ENCODE measurements at places on chromosomes 4 and X.

- peak; percentile 68 for DNase-seq
Observed at GRCh38 chr4:38857354-38858096, 908 bp upstream of the TLR6 start.

- DNase-seq = no peak
Observed at GRCh38 chr4:97548943-97549583, 594.2 kb downstream of the STPG2 start.

DNA sequence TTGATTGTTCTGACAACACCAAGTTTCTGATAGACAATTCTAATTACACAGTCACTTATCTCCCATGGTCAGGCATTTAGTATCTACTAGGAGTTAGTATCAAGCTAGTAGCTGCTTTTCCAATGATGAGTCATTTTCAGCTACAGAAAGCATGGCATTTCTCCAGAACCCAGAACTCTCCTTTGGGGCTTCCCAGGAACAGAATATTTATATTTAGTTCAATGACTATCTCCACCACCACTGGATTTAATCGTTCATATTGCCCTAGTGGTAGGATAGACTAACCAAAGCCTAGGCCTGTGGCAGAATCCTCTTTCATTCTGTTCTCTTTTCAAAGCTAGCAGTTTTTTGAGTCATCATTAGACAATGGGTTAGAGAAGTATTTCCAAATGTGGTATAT is 569.4 kb downstream of the GABRG1 start:
- peak; percentile 11 for DNase-seq

DNA sequence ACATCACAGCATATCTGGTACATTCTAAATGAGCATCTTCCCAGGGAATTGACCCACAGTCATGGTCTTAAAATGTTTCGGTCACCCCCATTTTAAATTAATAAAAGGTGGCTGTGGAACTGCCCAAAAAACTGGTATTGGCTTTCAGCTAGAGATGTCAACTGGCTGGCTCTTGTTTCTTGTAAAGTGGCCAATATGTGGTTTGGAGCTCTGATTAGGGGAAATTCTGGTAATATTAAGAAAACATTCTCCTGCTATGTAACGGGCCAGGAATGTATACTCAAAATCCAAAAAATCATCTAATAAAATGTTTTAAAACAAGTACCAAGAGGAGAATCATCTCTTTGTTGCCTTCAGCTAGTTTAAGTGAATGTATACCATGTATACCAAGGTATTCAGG is 62.0 kb upstream of the VCX2 start:
- no peak for DNase-seq

DNA sequence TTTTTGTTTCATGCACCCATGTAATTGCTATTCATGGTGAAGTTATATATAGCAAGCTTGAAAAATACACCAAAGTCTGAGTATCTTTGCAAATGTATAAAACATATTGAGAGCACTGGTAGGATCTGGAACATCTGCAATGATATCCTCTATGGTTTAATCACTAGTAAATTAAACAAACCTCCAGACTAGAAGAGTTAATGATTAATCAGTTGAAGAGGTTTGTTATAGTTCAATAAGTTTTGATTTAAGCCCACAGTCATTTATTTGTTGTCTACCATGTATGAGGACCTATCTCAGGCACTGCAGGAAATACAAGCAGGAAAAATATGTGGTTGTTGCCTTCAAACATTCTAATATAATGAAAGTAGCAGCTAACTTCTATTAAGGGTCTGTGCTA is 16.5 kb downstream of the CYBB start:
- DNase-seq = no peak

GRCh38 chrX:121455890-121456289 is 408.5 kb downstream of the GLUD2 start:
- no peak for DNase-seq

- no peak for DNase-seq
Observed at GRCh38 chr4:184462724-184463123, 11.6 kb downstream of the IRF2 start.

GRCh38 chrX:143934542-143934941 is 50.7 kb downstream of the UBE2NL start:
- peak; percentile 46 for DNase-seq

DNA sequence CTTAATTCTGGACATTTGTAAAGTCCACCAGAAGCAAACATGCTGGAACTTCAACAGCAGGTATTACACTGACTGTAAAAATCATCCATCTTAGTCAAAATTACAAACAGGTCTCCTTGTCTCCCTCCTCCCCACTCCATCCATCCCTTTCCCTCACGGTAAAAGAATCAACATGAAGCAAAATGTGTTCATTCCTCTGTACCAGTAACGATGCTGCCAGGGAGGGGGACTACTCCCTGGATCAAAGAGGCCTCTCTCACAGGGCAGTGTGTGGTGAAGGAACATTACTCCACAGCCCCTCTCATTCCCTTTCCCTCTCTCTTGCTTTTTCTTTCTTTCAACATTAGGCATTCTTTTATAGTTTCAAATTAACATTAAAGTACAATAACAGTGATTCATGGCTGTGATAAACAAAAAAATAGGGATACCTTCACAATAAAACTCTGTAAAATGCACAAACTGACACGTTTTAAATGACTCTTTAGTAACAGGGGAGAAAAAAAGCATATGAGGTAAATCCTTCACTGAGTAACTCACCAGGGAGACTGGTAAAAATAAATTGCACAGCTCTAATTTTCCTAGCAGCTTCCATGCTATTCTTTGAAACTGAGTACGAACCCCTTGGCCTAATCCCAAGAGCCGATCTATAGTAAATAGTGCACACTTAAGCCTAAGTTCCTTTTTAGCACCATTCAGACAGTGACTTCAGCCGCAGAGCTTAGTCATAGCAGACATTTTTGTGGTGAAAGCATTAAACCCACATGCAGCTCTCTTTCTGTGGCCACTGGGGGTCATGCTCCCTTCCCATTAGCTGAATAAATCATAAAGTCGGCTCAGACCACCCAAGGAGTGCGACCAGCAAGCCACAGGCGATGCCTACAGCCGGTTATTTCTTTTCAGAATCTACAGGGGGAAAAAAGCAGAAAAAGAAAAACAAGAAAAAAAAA is 215.6 kb upstream of the GYPA start:
- peak; percentile 81 for DNase-seq

DNA sequence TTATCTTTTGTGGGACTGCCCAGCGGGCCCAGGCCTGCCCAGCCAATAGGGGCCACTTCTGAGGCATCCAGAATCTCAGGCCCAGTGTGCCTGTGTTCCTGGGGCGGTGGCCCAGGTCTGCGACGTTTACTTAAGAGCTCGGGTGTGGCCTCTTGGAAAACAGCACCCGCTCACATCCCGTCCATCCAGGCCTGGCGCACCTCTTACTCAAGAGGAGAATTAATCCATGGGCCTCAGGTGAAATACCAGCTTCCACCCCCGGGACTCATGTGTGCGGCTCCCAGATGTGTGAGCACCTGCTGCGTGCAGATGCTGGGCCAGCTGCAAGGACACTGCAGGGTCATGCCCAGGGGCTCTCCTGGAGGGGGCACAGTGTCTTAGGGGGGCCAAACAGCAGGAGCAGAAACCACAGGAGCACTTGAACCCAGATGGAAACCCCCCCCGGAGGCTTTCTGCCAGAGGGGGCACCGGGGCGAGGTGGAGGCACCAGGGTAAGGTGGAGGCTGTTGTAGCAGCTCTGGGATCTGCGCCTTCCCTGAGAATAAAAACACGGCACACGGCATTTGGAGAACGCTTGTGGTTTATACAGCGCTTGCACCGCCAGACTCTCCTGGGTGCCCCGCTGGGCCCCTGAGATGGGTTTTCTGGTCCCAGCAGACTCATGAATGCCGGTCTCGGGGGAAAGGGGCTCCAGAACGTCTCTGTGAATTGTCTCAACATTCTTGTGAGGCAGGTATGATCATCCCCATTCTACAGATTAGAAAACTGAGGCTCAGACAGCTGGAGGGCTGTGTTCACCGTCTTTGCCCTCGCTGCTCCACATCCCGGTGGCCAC is 2.8 kb downstream of the PSAPL1 start:
- no peak for DNase-seq

DNA sequence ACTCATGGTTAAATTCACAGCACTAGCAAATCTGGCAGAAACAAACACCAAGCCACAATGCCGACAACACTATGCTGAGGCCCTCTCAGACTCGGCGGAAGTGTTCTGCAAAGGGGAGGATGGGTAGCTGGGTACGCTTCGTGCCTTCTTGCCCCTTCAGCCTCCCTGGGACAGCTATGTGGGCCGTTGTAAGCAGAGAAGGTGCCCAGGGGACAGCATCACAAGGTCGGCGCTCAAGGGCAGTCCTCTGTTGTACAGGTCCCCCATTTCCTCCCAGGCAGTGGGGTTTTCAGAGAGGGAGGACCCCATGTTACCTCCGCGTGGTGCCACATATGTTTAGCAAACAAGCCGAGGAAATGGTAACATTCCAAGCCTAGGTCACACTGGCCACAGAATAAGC is 173.6 kb downstream of the AFAP1 start:
- DNase-seq = no peak

DNA sequence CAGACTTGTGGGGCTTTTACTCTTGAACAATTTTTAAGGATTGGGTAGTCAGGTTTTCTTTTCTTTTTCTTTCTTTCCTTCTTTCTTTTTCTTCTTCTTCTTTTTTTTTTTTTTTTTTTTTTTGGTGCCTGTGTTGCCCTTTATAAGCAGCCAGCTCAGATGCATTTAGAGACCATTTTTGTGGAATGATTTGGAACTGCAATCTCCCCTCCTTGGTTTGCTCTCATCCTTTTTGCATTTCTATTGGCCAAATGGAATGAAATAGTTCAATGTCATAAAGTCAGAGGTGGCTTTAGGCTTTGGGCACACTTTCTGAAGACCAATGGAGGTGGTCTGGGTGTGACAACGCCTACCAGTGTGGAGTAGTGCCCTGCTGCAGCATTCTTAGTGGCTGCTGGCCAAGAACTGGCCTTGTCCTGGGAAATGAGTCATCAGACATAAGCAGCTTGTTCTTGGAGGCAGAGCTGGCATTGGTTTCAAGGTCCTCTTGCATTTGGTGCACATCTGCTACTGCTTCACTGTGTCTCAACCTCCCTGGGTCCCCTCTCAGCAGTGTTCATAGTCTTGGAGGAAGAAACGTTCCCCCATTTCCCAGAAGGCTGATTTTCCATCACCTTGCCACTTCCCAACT is 84.5 kb downstream of the CT47B1 start:
- peak; percentile 35 for DNase-seq

DNA sequence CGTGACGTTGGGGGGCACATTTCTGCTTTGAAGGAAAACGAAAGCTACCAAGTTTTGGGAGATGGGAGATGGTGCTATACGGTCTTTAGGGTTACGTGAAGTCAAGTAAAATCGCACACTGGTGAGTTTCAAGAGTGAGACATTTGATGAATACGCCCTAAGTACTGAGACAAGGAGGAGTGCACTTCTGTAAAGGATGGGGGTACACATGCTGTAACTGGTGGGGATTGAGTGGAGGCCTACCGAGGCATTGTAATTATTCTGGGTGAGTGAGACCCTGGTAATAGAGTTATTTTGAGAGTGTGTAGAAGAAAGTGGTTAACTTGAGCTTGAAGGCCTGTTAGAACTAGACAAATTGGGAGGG is 536 bp downstream of the SH3BGRL start:
- peak; percentile 50 for DNase-seq

GRCh38 chr4:8084031-8084660 is 74.5 kb downstream of the ABLIM2 start:
- DNase-seq = no peak

DNA sequence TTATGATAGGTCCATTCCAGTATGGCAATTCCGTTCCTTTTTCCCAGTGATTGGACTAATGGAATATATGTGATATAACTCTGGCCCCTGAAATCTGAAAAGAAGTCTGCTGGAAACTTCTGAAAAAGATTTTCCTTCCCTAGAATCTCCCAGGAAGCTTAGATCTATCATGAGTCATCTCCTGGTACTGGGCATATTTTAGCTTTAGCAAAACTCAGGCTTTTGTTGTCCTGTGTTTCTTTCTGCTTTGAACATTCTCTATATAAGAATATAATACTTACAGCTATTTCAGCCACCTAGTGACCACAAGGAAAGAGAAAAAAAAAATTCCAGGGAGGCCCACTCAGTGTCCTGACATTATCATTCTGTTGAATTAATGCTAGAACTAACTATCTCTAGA is 597.2 kb upstream of the GRIA3 start:
- DNase-seq = peak; percentile 28

DNA sequence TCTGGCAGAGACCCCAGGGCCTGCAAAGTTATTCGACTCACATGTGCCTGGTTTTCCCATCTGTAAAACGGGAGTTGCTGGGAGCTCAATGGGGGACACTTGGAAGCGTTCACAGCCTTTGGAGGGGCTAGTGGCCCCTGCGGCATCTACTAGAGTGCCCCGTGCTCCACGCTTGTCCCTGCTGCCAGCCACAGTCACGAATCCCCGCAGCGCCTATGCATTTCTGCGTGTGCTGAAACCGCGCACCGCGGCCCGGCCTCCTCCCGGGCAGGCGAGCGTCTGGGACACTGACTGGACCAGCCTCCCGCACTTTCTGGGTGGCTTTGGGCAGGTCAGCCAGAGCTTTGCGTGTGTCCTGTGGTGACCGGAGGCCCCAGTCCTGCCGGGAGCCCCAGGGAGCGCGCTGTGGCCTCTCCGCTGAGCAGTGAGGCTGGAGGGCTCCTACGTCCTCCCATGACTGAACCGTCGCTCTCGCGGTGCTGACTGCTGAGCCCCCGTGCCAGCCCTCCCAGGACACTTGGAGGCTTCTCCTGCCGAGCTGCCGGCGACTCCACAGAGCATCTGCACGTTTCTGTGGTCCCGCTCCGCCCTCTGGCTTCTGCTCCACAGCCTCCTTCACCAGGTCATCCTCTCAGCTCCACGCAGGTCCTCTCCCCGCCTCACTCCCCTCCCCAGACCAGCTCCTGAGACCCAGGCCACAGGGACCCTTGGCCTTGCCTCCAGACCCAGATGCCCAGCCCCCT is 36.3 kb downstream of the PIGG start:
- DNase-seq = no peak

- peak; percentile 14 for DNase-seq
Observed at GRCh38 chr4:164252286-164252685, 501.6 kb upstream of the SMIM31 start.

DNA sequence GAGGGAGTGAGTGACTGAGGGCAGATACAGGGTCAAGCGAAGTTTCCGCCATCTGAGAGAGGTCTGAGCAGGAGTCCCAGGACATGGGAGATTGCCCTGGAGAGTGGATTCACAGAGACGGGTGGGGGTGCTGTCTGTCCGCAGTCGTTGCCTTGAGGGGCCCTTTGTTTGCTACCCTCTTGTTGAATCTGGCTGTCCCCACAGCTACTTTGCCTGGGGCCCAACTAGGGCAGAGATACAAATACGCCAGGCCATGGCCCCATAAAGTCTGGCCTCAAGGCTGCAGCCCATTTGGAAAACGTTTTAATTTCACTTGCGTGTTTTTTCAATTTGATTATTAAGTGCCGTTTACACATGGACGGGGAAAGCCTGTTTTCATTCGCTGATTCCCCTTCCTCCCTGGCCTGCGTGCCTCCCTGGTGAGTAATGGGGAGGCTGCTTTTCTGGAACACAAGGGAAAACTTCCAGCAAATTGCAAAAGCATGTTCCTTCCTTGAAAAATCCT is 134.4 kb downstream of the SMIM20 start:
- peak; percentile 90 for DNase-seq
